Left ventricle myocardium inferior (tissue), 1 donor: ENCODE measurements at places on chromosomes 6 and 20.
A peak's percentile ranks its signal among the peaks of the same experiment; 100 is the strongest.

DNA sequence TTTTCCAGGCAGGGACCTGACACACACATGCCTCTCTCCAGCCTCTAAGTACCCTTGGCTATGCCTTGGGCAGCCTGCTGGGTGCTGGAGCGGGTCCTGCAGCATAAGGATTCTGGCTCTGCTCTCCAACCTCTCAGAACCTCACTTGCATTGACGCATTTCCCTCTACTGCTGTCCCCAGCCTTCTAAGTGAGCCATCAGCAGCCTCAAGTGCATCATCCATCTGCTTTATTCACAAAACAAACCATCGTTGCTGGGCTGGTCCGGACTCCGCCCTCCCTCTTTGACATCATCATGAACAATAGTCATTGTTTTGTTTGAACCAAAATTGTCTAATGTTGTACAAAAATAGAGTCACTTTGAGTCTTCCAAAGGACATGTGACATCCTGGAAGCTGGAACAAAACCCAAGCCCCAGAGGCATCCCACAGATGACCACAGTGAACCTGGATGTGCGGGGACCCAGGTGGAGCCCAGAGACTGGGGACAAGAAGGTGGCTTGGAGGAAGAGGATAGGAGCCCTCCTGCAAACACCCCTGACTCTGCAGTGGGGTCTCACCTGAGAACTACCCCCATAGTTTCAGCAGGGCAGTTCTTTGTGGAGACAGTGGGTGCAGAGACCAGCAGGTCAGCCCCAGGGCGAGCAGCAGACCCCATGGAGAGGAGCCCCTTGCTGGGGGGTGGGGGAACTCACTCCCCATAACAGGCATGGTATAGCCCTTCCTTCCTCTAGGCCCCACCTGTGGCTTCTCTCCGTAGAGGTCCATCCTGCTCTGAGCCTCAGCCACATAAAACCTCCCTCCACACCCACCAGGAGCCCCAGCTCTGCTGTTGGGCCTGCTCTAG, 230.1 kb downstream of the SYNDIG1 start:
- no peak for DNase-seq

- DNase-seq: no peak
These were observed 26.0 kb upstream of the CRIP3 start for GRCh38 chr6:43334466-43335095.

DNA sequence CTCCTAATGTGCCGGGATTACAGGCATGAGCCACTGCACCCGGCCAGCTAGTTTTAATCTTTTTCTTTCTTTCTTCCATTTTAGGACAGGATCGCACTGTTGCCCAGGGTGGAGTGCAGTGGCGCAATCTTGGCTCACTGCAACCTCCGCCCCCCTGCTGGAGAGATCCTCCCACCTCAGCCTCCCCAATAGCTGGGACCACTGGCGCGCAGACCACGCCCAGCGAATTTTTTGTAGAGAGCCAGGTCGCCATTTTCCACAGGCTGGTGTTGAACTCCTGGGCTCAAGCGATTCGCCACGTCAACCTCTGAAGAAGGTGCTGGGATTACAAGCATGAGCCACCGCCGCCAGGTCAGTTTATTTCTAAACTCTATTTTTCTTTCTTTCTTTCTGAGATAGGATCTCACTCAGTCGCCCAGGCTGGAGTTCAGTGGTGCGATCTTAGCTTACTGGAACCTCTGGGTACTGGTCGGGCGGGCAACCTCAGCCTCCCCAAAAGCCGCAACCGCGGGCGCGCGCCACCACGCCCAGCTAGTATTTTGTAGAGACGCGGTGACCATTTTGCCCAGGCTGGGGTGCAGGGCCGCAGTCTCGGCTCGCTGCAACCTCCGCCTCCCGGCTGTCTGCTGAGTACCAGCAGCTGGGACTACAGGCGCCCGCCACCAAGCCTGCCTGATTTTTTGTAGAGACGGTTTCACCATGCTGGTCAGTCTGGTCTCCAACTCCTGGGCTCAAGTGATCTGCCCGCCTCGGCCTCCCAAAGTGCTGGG, 20.0 kb upstream of the LIN28B start:
- no peak for DNase-seq

DNA sequence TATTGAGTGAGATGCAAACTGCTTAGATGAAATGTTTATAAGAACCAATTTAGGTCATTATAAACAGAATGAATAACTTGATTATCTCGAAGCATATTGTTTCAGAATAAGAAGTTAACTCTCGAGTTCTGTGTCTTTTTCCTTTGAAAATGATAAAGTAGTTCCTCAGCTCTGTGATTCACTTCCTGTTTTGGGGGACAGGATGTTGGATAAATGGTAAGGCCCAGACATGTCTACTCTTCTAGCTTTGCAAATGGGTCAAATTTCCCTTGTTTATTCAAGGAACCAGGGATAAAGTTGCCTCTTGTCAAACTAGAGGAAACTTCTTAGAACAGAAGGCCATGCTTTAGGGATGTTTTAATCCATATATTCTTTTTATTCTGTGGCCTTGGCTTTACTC, 246.9 kb downstream of the SOX4 start:
- no peak for DNase-seq

- DNase-seq: no peak
These were observed 150.8 kb downstream of the PRL start for GRCh38 chr6:22145823-22146677.

DNA sequence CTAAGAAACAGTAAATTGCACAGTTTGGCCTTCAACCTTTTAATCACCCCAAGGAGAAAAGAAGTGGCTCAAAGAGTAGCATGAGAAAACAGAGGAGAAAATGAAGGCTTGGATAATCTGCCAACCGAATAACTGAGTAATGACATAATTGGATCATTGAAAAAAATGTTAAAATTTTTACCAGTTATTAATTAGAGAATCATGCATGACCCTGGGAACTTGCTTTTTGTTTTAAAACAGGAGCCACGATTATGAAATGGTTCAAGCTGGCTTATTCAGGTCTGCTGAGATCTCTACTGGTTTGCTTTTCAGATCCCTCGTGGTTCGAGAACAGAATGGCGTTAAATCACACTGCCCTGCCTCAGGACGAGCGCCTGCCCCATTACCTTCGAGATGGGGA, at the start of gene OPN5:
TSS of gene OPN5 (plus strand) at position 301 of the 400 bp plus-strand sequence. CDS start at position 336, 35 bp downstream.
- DNase-seq: no peak

- DNase-seq: peak; percentile 47
These were observed 11.4 kb downstream of the SYNGAP1 start for GRCh38 chr6:33430991-33431879.

DNA sequence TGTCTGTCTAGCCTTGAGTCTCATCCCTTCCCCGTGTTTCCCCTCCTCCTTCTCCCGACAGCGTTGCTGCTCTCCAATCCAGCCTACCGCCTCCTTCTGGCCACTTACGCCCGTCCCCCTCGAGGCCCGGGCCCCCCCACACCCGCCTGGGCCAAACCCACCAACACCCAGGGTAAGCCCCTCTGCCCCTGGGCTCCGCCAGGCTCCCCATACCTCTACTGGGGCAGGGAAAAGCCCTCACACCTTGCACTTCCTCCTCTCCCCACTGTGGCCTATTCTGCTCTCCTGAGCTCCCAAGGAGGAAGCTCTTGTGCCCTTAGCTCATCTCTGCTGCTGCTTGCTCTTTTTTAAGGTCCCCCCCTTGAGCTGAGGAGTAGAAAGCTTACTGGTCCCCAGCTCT, 11.0 kb downstream of the DDR1 start:
- no peak for DNase-seq

DNA sequence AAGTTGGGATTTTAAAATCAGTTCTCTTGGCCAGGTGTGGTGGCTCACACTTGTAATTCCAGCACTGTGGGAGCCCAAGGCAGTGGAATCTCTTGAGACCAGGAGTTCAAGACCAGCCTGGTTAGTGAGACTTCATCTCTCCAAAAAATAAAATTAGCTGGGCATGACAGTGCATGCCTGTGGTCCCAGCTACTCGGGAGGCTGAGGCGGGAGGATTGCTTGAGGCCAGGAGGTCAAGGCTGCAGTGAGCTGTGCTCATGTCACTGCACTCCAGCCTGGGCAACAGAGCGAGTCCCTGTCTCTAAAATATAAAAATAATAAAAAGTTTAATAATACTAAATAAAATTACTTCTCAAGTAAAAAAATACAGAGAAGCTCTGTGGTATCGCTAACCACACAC, 77.5 kb downstream of the FOXA2 start:
- DNase-seq: no peak
